ENCODE measurements at places on chromosomes 12 and 14.

GRCh38 chr12:129887101-129887500 lies 16.7 kb downstream of the TMEM132D start:
- no peak for DNase-seq

- DNase-seq = no peak
These were observed 56.0 kb upstream of the DLK1 start for GRCh38 chr14:100670753-100671049.

- no peak for DNase-seq
These were observed 4.2 kb downstream of the RFX4 start for GRCh38 chr12:106586803-106587684.

DNA sequence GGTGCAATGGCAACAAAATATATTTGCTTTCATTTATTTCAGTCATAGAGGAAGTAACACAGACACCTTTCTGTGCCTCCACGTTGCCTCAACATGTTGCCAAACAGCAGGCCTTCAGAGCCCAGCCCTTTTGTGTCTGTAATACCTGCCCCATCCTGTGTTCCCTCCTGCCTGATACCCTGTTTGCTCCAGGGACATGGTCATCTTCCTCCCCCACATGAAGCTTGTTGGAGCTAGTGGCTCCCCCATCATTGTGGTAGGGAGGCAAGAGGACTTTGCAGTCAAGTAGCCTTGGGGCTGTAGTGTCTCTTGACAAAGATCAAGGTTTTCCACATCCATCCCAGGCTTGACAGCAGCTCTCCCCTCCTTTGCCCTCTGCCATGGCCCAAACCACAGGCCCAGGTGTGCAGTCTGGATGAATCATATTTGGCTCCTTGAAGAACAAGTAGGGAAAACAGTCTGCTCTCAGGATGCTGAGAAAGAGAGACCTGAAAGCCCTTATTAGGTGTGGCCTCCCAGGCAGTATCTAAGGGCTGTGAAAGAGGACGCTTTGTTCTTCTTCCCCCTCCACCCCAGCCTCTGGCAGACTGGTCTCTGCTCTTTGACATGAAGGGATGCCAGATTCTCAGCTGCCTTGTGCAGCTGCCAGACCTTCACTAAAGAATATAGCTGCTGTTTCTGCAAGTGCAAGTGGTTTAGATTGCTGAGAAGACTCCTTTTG lies 329.0 kb downstream of the C12orf75 start:
- DNase-seq = no peak

- DNase-seq = no peak
These were observed 12.6 kb upstream of the TTC7B start for GRCh38 chr14:90828642-90829487.

DNA sequence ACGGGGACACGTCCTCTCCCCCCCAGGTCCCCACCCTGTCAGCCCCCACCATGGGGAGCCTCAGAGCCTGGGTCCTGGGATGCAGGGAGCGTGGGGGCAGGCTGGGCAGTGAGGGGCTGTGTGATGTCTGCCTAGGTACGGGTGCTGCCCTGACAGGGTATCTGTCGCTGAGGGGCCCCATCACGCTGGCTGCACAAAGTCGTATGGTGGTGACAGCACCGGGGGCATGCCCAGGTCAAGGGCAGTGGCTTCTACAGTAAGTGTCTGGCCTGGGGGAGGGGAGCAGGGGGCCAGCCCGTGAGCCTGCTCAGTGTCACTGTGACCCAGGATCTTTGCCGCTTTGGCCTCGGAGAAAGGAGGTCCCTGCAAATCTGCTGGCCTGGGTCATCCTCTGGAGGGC lies 23.3 kb downstream of the PAPLN start:
- no peak for DNase-seq

Measured in T-helper 22 cell (primary cell).